ENCODE measurements at places on chromosomes 4 and X.
A peak's percentile ranks its signal among the peaks of the same experiment; 100 is the strongest.

- DNase-seq = peak; percentile 40
Measured at GRCh38 chrX:48083212-48083611, 11.8 kb upstream of the ZNF630 start.

DNA sequence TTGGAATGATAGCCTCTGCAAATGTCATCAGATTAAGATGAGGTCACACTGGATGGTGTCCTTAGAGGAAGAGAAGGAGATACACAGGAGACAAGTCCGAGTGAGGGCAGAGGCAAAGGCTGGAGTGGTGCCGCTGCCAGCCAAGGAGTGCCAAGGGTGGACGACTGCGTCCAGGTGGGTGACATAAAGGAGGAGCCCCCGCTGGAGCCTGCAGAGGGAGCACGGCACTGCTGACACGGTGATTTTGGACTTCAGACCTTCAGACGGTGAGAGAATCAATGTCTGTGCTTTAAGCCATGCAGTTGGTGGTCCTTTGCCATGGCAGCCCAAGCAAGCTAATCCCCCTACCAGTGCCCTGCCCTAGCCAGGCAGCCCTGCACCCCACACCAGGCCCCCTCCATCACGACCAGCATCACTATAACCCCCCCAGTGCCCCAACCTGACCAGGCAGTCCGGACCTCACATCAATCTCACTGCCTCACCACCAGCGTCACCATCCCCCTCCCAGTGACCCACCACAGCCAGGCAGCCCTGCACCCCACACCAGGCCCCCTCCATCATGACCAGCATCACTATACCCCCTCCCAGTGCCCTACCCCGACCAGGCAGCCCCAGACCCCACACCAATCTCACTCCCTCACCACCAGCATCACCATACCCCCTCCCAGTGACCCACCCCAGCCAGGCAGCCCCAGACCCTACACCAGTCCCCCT is 130.0 kb downstream of the HMX1 start:
- no peak for DNase-seq

- DNase-seq = no peak
Measured at GRCh38 chr4:7000421-7001176, 42.6 kb upstream of the TADA2B start.

DNA sequence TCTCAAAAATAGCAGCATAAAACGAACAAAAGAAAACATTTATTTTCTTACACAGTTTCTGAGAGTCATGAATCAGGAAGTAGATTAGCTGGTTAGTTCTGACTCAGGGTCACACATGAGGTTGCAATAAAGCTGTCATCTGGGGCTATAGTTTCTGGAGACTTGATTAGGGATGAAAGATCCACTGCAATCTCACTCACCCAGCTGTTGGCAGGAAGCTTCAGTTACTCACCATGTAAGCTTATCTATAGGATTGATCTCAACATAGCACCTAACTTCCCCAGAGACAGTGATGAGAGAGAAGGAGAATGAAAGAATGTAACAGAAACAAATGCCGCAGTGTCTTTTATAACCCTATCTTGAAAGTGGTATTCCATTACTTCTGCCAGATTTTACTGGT is 435.5 kb downstream of the GABRG1 start:
- DNase-seq = no peak

GRCh38 chr4:83639849-83640493 is 104.1 kb downstream of the GPAT3 start:
- DNase-seq = peak; percentile 81

- DNase-seq = no peak
Measured at GRCh38 chr4:95204267-95204844, 344.4 kb downstream of the UNC5C start.

- DNase-seq = no peak
Measured at GRCh38 chr4:25060963-25061340, 30.2 kb upstream of the LGI2 start.

DNA sequence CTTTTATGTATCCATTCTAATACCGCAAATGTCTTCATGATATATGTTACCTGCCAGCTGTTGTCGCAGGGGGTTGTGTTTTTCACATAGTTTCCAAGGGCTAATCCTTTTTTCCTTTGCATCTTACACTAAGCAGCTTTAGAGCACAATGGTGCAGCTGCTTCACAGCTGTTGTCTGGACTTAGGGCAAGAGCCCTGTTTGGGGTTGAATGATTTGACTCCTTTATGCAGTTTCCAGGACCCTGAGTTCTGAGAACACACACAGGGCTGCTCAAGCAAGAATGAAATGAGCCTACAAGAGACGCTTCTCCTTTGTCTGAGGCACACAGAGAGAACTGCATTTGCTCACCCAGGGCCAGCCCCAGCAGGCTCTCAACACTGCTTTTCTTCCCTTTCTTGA is 20.2 kb downstream of the CCNG2 start:
- no peak for DNase-seq

GRCh38 chrX:128165884-128166408 is 113.7 kb upstream of the ACTRT1 start:
- no peak for DNase-seq

DNA sequence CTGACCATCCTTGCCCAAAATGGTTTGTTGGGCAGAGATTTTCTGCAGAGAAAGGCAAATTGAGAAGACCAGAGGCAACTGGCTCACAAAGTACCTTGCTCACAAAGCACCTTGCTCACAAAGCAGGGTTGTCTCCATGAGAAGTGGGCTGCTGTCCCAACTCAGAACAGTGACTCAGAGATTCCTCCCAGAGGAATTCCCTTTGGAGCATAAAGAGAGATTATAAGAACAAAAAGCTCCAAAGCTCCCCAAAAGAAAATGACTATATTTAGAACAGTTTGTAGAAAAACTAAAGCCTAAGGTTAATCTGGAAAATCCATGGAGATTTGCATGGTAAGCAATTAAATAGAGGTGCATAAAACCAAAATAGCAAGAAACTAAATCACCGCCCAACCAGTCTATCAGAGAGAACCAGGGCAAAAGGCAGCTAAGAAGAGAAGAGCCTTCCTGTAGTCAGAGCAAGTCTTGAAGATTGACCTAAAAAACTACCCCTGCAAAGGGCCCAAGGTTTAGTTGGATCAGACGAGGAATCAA is 731.4 kb downstream of the FAT4 start:
- DNase-seq = no peak

GRCh38 chrX:119132316-119132715 is 4.7 kb upstream of the KIAA1210 start:
- DNase-seq = no peak

DNA sequence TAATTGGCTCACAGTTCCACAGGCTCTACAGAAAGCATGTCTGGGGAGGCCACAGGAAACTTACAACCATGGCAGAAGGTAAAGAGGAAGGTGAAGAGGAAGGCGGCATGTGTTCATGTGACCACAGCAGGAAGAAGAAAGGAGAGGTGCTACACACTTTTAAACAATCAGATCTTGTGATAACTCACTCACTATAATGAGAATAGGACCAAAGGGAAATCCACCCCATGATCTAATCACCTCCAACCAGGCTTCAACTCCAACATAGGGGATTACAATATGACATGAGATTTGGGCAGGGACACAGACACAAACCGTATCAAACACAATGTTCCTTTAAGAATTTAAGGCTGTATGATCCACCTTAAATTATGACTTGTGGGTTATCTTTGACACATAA is 10.5 kb upstream of the PGM2 start:
- DNase-seq = no peak

DNA sequence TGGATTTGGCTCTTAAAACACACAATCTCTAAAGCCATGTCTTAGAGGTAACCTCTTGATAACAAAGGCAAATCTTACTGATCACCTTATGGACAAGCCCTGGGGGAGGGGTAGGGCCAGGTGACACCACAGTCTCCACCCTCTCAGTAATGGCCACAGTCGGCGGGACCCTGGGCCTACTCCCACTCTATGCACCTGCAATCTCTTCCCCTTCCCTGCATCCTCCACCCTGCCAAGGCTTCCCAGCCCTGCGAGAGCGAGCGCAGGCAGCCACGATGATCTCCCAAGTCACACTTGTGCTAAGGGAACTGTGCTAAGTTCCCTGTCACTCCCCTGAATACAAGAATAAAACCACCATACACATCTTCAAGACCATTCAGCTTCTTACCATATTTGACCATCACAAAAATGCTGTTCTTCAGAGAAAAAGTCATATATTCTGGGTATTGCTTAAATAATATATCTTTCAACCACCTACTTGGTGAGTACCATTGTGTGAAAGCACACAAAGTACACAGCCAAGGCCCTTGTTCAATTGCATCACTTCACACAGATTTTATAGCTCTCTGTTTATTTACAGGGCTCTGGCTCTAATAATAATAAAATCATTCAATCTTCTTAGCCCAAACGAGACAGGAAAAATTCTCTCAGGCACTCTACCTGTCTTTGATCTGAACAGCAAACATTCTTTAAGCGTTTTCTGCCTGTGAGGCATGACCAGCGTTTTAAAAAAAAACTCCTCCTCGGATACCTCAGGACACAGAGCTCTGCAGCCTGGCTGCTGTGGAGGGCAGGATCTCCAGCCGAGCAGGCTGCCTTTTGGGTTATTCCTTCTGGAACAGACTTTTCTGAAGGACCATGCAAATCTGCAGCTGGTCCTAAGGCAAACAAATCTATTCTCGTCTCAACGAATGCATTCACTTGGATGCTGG is 115.7 kb upstream of the MAP3K15 start:
- DNase-seq = no peak

- no peak for DNase-seq
Measured at GRCh38 chr4:169815606-169816005, 57.9 kb upstream of the HPF1 start.

DNA sequence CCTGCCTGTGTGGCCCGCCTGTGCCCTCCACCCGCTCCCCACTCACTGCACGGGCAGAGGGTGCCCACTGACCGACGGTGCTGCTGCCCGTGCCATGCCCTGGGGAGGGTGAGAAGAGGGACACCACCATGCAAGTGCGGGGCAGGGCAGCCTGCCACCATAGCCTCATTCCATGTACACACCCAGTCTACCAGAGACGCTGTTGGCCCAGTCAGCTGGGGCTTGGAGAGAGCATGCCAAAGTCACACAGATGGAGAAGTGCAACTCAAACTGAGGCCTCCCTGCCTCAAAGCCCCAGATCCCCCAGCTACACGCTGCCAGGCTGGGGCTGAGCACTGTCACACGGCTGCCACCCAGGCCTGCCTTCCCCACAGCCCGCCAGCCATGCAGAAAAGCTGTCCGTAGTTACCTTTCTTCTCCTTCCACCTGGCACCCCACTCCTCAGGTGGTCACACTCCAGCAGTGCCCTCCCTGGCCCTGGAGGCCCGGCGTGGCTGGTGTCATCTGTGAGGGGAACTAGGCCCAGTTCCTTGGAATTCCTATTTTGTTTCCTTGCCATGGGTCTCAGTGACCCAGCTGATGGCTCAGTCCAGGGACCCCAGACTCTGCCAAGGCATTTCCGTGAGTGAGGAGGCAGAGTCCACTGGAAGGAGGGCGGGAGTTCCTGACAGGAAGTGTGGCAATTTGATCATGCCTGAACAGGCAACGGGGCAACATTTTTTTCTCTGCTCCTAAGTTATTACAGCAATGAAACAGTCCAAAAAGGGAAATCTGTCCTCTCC is at the start of gene SLC2A9:
SLC2A9 (minus strand) TSS at position 627 of the 782 bp plus-strand sequence; CDS start at position 559, 68 bp downstream.
- DNase-seq = no peak

GRCh38 chrX:153582896-153583295 is 16.0 kb downstream of the CCNQ start:
- no peak for DNase-seq

DNA sequence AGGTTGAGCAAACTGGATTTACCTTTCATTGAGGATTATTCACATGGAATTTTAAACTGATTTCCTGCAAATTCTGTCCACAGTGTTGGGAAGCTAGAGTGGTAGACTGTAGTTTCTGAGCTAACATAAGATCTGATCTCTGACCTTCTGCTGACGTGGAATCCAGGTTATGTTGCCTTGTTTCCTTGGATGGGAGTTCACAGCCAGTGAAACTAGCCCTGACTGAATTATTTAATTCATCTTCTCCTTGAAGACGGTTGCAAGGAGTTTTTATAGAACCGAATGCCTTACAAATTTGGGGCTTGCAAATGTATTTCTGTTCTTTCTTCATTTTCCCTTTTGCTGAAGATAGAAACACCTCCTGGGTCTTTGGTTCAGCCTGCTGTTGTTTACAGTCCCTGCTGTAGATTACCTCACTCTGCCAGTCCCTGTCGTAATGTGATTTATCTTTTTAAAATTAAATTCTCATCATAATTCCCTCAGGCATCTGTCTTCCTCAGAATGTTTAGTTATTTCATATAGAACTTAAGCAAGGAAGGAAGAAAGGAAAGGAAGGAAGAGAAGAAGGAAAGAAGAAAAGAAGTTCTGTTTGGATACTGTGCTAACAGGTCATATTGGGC is 113.9 kb downstream of the CEP135 start:
- no peak for DNase-seq

DNA sequence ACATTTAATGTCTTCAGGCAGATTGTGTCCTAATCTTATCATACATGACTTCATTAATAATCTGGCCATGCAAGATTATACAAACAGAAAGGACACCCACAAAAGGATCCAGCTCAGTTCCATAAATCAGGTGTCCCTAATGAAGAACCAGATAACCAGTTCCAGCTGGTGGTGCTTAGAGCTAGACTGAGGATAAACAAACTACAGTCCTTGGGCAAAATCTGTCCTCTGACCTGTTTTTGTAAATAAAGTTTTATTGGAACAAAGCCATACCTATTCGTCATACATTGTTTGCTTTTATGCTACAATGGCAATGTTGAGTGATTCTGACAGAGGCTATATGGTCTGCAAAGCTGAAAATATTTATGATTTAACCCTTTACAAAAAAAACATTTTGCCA is 199.5 kb downstream of the MID1IP1 start:
- DNase-seq = no peak

DNA sequence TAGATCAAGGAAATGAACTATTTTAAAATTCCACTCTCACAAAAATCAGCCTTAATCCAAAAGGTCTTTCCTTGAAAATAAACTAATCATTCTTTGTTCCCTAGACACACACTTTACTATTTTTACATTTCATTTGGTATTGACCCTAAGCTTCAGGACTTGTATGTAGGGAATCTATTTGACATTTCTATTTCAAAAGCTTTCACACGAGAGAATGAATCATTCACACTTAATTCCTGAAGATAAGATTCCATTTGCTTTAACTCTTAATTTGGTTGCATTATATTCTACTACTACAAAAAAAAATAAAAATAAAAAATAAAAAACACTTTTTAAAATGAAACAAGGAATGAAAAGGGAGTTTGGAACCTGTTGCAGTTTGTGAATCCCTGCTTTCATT is 43.7 kb downstream of the EDNRA start:
- DNase-seq = no peak

- DNase-seq = no peak
Measured at GRCh38 chrX:71994601-71995000, 84.0 kb downstream of the NHSL2 start.

GRCh38 chr4:12889054-12889453 is 595.1 kb downstream of the RAB28 start:
- DNase-seq = no peak
